Substantia nigra (tissue), 51 donors: ENCODE measurements at places on chromosomes 1 and 21.

DNA sequence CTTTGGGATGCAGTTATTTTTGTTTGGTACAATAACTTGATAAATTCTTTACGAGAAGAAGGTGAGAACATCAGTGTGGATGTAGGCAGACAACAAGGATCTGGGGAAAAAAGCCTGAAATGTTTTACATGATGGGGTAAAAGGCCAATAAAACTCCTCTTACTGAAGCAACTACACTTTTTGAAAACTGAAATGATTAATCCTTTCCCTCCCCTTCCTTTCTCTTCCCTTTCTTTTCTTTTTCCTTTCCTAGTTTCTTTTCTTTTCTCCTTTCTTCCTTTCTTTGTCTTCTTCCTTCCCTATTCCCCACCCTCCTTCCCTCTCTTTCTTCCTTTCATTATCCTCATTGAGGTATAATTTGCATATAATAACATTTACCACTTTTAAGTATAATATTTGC lies 24.6 kb downstream of the F5 start:
- DNase-seq, result no peak

DNA sequence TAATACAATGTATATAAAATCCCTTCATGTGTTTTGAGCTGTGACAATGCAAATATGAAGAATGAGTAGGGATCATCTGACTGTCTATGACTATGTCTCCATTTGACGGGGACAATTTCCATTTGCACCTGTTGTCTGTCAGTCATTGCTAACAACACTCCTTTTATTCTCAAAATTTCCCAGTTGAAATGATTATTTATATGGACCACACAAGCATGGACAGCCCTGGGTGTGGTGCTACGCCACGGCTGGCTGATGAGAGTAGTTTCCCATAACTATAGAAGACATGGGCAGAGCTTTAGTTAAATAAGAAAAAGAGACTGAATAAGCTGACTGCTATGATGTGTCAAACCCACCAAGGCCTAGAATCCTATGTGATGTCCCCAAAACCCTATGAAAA lies 135.8 kb downstream of the MAP3K21 start:
- no peak for DNase-seq

GRCh38 chr1:23163395-23163794 lies 5.3 kb downstream of the LUZP1 start:
- no peak for DNase-seq

DNA sequence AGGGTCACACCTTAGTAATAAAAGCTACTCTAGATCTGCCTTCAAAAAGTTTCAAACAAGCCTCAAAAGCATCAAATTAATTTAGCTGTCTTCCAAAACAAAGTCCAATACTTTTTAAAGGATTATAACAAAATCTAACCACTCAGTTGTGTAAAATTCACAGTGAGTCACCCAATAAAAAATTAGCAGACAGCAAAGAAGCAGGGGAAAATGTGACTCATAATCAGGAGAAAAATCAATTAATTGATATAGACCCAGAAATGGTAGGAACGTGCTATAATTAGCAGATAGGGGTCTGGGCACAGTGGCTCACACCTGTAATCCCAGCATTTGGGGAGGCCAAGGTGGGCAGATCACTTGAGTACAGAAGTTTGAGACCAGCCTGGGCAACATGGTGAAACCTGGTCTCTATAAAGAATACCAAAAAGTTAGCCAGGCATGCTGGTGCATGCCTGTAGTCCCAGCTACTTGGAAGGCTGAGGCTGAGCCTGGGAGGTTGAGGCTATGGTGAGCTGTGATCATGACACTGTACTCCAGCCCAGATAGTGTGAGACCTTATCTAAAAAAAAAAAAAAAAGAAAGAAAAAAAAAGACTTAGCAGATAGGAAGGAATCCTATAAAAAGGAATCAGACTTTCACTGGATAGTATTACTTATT lies 8.1 kb upstream of the MYOG start:
- no peak for DNase-seq

GRCh38 chr21:45095505-45095904 lies 21.1 kb downstream of the ADARB1 start:
- DNase-seq, result no peak

- peak; percentile 86 for DNase-seq
These were observed 122.0 kb downstream of the LACTBL1 start for GRCh38 chr1:22850681-22851080.

DNA sequence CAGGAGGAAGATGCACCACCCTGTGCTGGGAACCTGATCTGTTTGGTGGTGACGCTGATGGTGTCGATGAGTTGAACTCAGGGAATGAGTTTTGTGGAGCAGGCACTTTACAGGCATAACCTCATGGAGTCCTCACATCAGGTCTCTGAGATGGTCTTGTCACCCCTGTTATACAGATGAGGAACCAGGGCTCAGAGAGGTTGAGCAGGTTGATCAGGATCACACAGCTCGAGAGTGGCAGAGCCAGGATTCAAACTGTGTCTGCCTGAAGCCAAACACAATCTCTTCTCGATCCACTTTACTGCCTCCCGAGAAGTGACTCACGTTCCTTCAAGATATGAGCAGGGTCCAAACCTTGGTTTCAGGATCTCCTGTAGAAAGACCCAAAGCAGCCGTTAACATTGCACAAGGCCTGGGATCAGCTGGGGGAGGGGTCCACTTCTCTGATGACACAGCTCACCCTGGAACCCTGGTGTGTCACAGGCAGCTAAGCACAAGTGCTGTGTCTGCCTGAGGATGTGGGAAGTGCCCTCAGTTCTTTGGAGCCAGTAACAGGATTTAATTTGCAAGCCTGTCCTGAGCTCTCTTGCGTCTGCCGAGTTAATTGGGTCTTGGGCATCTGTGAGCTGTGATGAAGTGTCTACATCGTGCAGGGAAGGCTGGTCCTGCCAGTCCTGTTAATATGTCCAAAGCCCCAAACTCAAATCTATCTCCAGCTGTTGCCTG lies 65.4 kb upstream of the STUM start:
- DNase-seq, result no peak

GRCh38 chr1:16484931-16485330 lies 29.2 kb downstream of the RNU1-1 start:
- no peak for DNase-seq

GRCh38 chr1:59071876-59072582 lies 224.9 kb upstream of the FGGY start:
- DNase-seq, result no peak

- no peak for DNase-seq
These were observed 52.4 kb downstream of the HIVEP3 start for GRCh38 chr1:41866285-41866684.
